AML-193 (cell line): ENCODE measurements at places on chromosomes 1 and 21.

GRCh38 chr1:234887016-234887900, 241.4 kb downstream of the TOMM20 start:
- no peak for DNase-seq

- DNase-seq = peak; percentile 38
Observed at GRCh38 chr1:244065960-244066388, 14.9 kb downstream of the ZBTB18 start.

DNA sequence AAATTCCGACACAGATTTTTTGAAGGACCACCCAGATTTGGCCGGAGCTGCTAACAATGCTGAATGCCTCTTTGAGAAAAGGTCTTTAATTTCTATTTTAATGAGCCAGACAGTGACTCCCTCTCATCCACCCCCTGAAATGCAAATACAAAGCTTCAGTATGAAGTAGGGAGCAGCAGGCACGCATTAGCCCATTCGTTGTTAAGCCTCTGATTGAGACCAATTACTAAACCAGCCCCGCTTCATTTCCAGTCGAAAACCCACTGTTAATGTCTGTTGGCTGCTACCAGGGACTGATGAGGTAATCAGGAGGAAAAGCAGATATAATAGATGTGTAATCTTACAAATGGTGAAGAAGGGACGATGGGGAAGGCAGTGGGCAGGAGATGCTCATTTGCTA, 4.8 kb upstream of the C8A start:
- DNase-seq = no peak

DNA sequence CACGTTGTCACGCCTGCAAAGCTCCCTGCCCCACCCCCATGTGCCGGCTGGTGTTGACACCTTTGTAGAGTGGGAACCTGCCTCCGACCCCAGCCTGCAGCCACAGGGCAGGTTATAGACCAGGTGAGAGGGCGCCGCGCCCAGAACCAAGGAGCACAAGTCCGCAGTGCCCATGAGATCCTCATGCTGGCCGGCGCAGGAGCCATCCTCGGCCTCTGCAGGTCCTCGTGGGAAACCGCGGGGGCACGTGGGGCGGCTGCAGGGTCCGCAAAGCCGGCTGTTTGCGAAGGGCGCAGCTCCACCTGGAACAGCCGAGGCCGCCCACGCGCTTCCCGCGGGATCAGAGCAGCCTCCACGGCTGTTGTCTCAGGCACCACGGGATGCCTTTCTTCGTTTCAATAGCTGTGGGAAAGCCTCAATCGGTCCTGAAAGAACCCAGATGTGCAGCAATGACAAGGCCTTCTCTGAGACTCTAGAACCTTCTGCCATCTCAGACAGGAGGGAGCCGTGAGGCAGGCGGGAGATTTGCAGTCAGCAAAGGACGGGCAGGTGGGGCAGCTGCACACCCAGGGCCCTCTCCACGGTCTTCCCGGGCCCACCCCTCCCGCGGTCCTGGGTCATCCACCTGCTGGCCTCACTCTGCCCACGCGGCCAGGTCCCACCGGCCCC, 29.9 kb downstream of the POFUT2 start:
- no peak for DNase-seq

- no peak for DNase-seq
Observed at GRCh38 chr1:168507231-168507630, 36.6 kb downstream of the XCL2 start.

DNA sequence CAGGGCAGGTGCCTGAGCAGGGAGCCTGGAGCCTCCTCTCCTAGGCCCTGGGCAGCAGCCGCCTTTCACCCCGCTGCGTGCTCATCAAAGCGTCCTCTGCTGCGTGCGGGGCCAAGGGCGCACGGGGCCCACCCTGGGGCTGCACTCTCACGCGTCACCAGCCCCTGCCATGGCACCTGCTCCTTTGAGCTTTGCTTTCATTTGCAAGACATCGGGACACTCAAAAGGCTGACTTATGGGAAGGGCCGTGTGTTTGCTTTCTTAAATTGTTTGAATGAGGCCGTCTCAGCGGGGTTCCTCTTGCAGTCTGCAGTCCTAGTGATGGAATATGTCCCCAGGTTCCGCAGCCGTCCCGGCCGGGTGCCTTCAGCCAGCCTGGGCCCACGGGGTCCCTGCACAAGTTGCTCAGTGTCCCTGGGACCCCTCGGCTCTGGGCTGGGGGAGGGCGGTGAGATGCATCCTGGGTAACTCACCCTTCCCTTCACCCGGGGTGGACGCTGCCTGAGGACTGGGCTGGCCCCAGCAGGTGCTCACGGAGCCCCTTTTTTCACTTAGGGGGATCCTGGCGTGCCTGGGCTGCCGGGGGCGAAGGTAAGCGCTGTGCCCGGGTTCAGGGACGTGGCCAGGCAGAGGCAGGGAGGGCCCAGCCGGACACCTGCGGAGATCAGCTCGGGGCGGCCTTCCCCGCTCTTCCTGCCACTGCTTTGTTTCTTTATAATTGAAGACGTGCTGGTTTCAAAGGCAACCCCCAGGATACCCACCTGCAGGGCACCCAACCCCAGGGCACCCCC, 53.1 kb downstream of the SLC19A1 start:
- no peak for DNase-seq

DNA sequence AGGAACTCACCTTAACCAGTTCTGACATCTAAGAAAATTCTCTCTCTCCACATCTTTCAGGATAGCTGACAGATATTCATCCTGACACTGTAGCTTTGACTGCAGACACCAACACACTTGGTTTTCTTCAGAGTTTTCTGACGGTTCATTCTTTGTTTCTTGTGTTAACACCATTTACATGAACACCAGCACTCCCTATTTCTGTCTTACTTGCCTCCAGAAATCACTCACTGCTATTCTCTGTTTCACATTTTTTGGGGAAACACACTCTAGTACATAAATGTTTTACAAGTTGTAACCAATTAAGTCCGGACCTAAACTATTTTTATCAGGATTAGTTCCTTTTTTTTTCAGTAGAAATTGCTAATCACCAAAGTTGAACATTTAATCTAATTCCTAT, 15.4 kb downstream of the FLVCR1 start:
- DNase-seq = no peak

GRCh38 chr1:64578270-64578973, 108.5 kb downstream of the CACHD1 start:
- DNase-seq = no peak

DNA sequence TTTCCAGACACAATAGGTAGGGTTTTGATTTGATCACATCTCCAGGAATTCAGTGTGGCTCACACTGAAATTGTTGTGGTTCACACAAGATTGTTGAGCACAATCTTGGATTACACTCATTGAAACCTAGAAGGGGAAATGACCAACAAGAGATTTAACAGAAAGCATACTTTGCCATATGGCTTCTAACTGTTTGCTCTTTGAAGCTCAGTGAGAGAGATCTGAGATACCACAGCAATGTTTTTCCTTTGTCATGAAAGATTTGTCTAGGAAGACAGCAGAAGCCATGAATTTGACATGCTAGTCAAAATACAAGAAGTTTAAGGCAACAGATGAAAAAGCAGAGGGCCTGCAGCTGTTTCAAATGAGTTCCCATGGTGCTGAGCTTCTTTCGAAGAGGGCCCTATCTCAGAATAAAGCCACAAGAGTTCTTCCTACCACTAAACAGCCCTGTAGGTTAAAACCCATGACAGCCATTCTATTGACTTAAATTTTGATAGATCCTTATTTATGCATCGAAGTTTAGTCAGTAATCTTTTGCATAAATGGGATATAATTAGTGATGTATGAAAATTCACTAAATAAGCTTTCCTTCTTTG, 650.4 kb downstream of the LTN1 start:
- no peak for DNase-seq

- DNase-seq = no peak
Observed at GRCh38 chr1:224196813-224197600, 14.0 kb downstream of the DEGS1 start.

DNA sequence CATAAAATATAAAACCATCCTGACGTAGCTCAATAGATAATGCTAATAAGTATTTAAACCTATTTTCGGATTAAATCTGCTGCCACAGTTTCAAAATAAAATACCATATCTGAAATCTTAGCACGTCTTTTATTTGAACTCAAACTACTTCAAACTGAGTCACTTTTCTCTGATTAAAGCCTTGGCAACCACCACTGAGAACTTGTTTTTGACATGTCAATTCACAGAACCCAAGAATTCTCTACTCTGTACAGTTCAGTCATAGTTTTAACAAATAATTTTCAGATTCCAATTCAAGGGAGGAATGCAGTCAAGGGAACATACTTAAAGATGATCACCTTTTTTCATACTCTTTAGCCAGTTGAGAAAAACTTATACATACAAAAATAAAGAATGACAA, 643.2 kb downstream of the KCNT2 start:
- no peak for DNase-seq

DNA sequence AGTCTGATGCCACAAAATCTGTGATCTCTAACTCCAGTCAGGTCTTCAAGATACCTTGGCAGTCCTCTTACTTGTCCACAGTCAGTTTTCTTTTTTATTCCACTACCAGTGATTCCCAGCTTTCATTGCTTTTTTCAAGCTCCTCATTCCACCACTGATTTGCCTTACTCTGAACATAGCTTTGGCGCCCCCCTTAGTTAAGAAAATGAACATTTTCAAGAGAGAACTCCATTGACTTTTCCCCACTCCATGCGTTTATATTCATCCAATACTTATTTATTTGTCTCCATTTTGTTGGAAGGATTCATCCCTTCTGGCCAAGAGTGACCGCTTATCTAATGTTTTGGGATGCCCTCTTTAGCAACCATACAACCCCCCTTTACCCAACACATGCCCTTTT, 33.9 kb upstream of the IPO9 start:
- DNase-seq = no peak

DNA sequence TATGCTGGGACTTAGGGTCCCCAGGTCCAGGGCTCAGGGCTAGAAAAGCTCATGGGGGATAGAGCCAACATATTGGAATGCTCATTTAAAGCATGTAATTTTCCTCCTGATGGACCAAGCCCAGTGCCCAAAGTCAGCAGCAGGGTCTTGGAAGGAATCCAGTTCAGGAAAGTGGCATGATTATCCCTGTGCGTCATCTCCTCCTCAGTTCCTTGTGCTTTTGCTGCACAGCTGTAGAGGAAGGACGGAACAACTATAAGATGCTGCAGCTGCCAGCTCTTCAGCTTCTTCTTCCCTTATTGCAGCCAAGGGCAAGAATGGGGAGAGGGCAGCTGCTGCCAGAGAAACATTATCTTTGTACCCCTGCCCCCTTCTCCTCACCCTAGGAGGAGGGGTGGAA, 58.4 kb downstream of the OVGP1 start:
- no peak for DNase-seq

DNA sequence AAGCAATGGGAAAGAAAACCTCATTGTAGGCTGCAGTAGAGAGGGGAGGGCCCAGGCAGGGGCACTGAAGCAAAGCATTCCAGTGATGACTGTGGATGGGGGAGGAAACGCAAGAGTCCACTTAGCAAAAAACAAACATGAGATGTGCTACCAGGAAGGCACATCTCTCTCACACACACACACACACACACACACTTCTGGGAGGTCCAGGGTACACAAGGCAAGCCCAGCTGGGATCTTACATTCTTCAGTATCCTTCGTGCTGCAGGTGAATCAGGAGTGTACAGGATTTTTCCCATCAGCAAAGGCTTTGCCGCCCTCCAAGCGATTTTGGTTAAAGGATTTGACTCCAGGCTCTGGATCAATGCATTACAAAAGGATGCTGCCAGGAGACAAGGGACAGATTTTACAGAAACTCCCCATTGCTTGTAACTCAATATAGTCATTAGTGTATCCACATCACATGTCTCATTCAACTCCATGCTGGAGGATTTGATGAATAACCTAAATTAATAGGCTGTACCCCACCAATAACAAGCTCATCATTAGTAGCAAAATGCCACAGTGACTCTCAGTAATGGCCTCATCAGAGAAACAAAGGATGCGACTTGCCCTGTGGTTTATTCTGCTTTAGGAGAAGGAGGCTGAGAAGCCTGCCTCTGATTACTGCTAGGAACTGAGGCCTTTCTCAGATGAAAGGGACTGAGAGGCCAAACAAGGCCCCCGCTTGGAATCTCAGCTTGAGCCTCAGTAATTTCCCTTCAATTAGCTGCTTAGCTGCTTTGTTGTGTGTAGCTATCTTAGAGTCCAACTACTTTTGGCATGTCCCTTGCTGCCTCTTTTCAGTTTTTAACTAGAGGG, 41.6 kb downstream of the ABCA4 start:
- DNase-seq = no peak

DNA sequence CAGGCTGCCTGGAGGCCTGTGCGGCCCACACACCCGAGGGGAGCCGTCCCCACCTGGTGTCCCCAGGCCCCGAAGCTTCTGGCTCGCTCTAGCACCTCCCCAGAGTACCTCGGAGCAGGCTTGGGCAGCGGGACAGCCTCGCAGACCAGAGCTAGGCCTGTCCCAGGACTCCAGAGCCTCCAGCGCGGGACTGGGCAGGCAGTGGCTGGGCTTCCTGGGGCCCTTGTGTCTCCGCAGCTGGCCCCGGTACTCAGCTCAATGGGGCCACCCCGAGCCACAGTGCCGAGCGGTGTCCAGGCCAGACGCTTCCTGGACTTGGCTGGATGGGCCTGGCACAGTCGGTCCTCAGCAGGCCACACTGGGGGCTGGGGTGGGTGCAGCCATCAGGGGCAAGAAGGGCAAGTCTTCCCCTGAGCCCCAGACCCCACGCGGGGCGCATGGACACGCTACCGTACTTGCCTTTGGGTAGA, 4.9 kb downstream of the SCNN1D start:
- no peak for DNase-seq

DNA sequence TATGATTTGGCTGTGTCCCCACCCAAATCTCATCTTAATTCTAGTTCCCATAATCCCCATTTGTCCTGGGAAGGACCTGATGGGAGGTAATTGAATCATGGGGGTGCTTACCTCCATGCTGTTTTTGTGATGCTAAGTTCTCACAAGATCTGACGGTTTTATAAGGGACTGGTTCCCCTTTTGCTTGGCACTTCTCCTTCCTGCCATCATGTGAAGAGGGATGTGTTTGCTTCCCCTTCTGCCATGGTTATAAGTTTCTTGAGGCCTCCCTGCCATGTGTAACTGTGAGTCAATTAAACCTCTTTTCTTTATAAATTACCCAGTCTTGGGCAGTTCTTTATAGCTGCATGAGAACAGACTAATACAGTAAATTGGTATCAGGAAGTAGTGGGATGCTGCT, 114.1 kb downstream of the ZNF648 start:
- DNase-seq = no peak

DNA sequence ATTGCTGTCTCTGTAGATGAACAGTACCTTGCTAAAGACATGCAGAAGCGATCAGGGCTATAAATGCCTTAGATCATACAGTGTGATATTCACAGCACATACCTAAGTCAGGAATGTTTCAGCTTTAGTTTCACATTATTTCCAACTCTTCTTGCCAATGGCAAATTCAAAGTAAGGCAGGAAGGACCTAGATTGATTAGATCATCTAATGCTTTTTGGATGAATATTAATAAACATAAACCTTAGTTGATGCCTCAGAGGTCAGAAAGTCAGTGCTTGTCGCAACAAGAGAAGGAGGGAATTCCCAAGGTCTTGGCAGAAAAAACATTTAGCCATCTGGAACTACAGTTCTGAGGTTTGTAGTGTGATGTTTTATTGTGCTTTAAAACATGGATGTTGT, 122.3 kb downstream of the TNFSF18 start:
- DNase-seq = no peak

GRCh38 chr1:21355956-21356355, 65.7 kb upstream of the ECE1 start:
- DNase-seq = no peak
